Tibial artery (tissue), 4 donors: ENCODE measurements at places on chromosomes 4 and X.

DNA sequence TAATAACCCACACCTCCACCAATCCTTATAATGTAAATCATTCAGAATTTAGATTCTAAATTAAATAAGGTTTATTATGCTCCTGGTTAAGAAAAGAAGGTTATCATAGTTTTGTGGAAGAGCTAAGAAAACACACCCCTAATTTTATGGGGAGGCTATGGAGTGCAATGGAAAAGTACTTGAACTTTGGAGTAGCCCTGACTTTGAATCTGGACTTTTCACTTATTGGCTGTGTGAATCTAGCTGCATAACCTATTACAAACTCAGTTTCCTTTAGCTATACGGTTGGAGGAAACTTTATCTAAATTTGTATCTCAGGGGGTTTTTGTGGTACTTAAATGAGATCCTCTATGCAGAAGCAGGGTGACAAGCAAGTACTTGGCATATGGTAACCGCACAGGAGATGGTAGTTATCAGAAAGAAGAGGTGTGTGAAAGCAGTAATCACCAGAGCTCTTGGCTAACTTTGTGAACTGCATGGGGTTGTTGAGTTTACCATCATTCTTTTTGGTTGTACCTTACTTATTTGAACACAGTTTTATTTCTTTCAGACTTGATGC, 143.1 kb downstream of the SHROOM3 start:
- H3K36me3 ChIP-seq = no peaks in the 10 kb centered on the region
- no peak overlapping the region for H3K27ac ChIP-seq
- no peak for DNase-seq
- H3K27me3 ChIP-seq = no peaks in the 10 kb centered on the region

GRCh38 chr4:79780129-79780528, 292.9 kb downstream of the ANTXR2 start:
- no peaks in the 10 kb centered on the region for H3K36me3 ChIP-seq
- no peak overlapping the region for H3K4me3 ChIP-seq
- H3K4me1 ChIP-seq = no peaks in the 10 kb centered on the region
- no peak for DNase-seq
- no peak overlapping the region for H3K27ac ChIP-seq
- H3K27me3 ChIP-seq = no peaks in the 10 kb centered on the region

DNA sequence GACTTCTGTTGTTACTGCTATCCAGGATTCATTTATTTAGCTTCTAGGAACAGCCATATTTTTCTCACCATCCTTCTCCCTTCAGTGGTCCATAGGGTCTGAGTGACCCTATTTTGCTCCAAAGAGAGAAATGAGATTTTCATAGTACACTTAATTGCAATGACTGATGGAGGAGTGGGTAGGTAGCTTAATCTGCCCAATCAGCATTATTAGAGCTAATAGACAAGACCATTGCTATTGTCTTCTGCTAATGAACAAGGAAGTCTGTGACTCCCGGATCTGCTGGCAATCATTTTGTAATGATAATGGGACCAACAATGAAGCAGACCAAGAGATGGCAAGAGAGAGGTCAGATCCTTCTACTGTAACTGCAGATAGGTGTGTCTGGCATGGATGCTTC, 271.4 kb upstream of the SLC7A11 start:
- H3K4me1 ChIP-seq = no peaks in the 10 kb centered on the region
- no peaks in the 10 kb centered on the region for H3K36me3 ChIP-seq
- DNase-seq = no peak

DNA sequence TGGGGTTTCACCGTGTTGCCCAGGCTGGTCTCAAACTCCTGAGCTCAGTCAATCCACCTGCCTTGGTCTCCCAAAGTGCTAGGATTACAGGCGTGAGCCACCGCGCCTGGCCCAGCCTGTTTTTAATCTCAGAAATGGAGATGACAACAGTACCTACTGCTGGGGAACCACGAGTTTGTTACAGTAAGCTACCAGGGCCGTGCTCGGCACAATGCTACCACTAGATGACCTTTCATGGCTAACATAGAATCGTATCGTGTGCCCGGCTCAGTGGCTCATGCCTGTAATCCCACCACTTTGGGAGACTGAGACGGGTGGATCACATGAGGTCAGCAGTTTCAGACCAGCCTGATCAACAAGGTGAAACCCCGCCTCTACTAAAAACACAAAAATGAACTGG, 90.8 kb upstream of the SLC34A2 start:
- H3K27me3 ChIP-seq = no peaks in the 10 kb centered on the region
- DNase-seq = no peak
- H3K4me3 ChIP-seq = no peak overlapping the region
- no peak overlapping the region for H3K27ac ChIP-seq

- H3K27ac ChIP-seq = no peak overlapping the region
- H3K4me3 ChIP-seq = no peak overlapping the region
- DNase-seq = no peak
- peaks cover 71% of the 10 kb centered on the region for H3K36me3 ChIP-seq
- H3K27me3 ChIP-seq = no peaks in the 10 kb centered on the region
- H3K4me1 ChIP-seq = no peaks in the 10 kb centered on the region
Measured at GRCh38 chrX:13754765-13755164, 20.2 kb downstream of the OFD1 start.

DNA sequence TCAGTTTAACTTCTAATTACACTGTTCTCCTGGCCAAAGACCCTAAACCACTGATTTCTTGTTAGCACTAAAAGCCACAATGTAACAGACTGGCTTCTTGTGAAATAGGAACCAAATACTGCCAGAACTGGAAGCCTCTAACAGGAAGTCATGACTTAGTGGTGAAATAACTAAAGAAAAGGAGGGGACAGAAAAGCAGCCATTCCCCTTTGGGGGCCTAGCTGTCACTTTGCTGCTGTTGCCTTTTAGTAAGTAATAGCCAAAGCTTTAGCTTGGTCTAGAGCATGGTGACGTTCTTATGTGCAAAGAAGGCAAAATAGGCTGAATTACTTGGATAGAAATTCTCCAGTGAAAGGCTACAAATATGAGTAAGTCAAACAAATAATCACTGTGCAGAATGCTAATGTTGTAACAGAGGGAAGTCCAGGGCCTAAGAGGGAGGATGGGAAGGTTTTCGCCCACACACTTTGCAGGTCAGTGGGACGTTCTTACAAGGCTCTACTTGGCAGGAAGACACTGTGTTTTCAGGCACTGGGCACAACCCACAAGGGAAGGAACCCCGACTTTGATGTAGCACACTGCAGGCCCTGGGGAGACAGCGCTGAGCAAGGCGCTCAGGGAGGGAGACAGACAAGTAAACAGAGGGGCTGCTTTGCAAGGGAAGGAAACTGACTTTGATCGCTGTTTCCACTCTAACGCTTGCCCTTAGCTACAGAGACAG, 16.7 kb downstream of the GAB3 start:
- no peaks in the 10 kb centered on the region for H3K27me3 ChIP-seq
- peaks cover 36% of the 10 kb centered on the region for H3K4me1 ChIP-seq
- peak overlapping the region; percentile 14 for H3K4me3 ChIP-seq
- H3K36me3 ChIP-seq = no peaks in the 10 kb centered on the region
- peak; percentile 72 for DNase-seq
- H3K27ac ChIP-seq = peak overlapping the region; percentile 57

- no peaks in the 10 kb centered on the region for H3K4me1 ChIP-seq
- H3K36me3 ChIP-seq = no peaks in the 10 kb centered on the region
Measured at GRCh38 chr4:122562449-122562848, 58.4 kb downstream of the IL21 start.

GRCh38 chr4:71232056-71232430, 106.8 kb upstream of the SLC4A4 start:
- peak overlapping the region; percentile 78 for H3K27ac ChIP-seq
- no peaks in the 10 kb centered on the region for H3K27me3 ChIP-seq
- H3K36me3 ChIP-seq = no peaks in the 10 kb centered on the region
- DNase-seq = no peak

DNA sequence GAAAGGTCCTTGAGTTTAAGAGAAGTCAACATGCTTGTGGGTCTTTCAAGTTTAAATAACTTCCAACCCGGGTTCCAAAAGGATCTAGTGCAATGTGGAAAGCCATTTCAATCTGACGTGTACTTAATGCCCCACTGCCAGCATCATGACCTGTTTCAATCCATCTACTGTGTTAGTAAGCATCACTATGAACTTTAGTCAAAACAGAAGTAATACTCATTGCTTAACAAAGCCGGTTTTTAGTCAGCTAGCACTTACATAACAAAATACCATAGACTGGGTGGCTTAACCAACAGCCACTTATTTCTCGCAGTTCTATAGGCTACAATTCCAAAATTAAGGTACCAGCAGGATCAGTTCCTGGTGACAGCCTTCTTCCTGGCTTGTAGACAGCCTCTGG, 677.5 kb downstream of the DMD start:
- no peak overlapping the region for H3K4me3 ChIP-seq
- DNase-seq = no peak
- no peaks in the 10 kb centered on the region for H3K4me1 ChIP-seq
- no peak overlapping the region for H3K27ac ChIP-seq
- no peaks in the 10 kb centered on the region for H3K36me3 ChIP-seq

DNA sequence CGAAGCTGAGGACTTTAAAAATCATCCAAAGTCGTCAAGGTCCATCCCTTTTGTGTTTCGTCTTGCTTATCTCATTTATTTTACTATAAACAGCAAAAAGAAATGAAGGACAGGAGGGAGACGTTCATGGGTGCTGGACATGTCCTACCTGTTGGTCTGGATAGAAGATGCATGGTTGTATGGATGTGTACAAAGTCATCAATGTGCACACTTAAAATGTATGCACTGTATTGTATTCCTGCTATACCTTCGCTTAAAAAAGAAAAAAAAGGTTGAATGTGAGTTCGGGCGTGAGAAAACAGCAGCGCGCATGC, 313 bp upstream of the BLOC1S4 start:
- no peaks in the 10 kb centered on the region for H3K36me3 ChIP-seq
- H3K4me1 ChIP-seq = peaks cover 20% of the 10 kb centered on the region
- no peaks in the 10 kb centered on the region for H3K27me3 ChIP-seq
- DNase-seq = no peak

- H3K36me3 ChIP-seq = no peaks in the 10 kb centered on the region
- no peak overlapping the region for H3K27ac ChIP-seq
- no peak overlapping the region for H3K4me3 ChIP-seq
- H3K27me3 ChIP-seq = no peaks in the 10 kb centered on the region
Measured at GRCh38 chr4:154084864-154085263, 296.0 kb upstream of the SFRP2 start.

GRCh38 chr4:25486171-25486570, 109.1 kb downstream of the ANAPC4 start:
- no peaks in the 10 kb centered on the region for H3K27me3 ChIP-seq
- H3K27ac ChIP-seq = no peak overlapping the region
- no peak overlapping the region for H3K4me3 ChIP-seq
- H3K4me1 ChIP-seq = no peaks in the 10 kb centered on the region
- no peaks in the 10 kb centered on the region for H3K36me3 ChIP-seq

DNA sequence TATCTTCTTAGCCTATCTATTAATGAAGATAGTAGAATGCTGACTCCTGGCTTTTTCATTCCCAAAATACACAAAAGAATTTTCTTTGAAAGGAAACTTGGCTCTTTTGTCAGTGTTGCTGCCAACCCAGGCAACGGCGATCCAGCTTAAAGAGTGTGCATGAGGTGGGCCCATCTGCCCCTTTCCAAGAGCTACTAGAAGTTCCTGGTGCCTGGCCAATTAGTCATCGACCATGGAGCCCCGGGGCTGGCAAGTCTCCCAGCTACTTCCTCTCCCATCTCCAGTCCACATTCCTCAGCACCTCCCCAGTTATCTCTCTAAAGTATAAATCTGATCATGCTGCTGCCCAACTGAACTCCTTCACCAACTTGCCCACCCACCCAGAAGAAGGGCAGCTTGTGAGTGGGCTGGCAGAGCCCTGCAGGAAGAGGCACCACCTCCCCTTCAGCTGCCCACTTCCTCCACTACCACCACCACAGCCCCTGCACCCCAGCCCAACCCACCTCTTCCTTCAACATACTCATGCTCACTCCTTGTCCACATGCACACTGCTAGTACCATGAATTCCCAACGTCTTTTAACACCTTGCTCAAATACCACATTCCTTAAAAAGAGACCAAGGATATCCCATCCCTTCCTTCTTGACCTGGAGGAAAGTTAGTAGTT, 158.2 kb upstream of the MAP3K15 start:
- H3K4me1 ChIP-seq = no peaks in the 10 kb centered on the region
- H3K36me3 ChIP-seq = no peaks in the 10 kb centered on the region
- H3K4me3 ChIP-seq = no peak overlapping the region
- H3K27me3 ChIP-seq = no peaks in the 10 kb centered on the region

DNA sequence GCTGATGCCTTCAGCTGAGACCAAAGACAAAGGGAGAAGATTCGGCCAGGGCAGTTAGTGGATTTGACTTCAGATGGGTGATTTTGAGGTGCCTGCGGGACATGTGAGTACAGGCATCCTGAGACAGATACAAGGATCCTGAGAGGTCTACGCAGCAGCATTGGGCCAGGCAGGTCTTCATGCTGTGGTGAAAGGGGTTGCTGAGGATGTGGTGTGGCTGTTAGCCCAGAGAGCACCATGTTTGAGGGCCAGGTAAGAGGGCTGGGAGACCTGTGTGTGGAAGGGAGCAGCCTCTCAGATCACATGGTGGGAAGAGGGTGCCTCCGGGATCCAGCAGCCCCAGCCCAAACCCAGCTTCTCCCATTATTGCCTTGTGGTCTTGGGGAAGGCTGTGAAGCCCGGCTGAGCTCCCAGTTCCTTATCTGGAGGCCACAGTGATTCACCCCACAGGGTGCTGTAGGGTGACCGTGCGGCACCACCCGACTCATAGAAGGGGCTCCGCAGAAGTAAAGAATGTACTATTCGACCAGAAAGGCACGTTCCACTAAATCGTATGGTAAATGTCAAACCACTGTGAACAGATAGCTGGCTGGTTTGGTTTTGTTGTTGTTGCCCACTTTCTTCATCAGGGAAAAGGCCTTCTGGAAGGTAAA, 27.7 kb upstream of the TADA2B start:
- H3K27ac ChIP-seq = no peak overlapping the region
- H3K27me3 ChIP-seq = no peaks in the 10 kb centered on the region
- H3K36me3 ChIP-seq = peaks cover 41% of the 10 kb centered on the region
- DNase-seq = no peak
- H3K4me3 ChIP-seq = no peak overlapping the region
- H3K4me1 ChIP-seq = no peaks in the 10 kb centered on the region

DNA sequence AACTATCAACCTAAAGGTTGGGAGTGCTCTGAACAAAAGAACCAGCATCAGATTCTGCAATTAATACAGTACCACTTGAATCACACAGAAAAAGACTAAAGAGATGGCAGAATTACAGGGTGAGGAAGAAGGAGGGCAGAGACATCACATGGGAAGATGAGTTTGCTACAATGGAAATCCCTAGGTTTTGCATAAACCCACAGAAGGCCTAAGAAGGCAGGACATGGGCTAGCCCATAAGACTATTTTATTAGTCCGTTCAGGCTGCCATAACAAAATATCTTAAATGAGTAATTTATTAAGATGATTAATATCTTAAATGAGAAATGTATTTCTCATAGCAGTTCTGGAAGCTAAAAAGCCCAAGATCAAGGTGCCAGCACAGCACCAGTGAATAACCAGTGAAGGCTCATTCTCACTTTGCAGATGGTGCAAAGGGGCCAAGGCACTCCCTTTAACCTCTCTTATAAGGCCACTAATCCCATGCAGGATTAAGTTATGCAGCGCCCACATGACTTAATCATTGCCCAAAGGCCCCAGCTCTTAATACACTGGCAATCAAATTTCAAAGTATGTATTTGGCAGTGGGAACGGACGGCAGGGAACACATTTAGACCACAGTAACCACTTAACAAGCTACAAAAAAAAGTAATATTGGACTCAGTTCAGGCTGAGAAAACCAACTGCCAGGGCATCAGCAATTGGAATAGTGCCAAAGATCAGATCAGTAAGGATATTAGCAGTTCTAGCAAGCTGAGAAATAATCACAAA, 47.6 kb upstream of the NEUROG2 start:
- no peaks in the 10 kb centered on the region for H3K36me3 ChIP-seq
- no peak for DNase-seq
- no peak overlapping the region for H3K27ac ChIP-seq
- no peaks in the 10 kb centered on the region for H3K27me3 ChIP-seq
